ENCODE measurements at places on chromosomes 4 and X.

GRCh38 chrX:1899841-1900240 is 285.0 kb downstream of the ASMT start:
- no peak for DNase-seq

- no peak for DNase-seq
Observed at GRCh38 chr4:141417387-141417786, 196.7 kb downstream of the ZNF330 start.

DNA sequence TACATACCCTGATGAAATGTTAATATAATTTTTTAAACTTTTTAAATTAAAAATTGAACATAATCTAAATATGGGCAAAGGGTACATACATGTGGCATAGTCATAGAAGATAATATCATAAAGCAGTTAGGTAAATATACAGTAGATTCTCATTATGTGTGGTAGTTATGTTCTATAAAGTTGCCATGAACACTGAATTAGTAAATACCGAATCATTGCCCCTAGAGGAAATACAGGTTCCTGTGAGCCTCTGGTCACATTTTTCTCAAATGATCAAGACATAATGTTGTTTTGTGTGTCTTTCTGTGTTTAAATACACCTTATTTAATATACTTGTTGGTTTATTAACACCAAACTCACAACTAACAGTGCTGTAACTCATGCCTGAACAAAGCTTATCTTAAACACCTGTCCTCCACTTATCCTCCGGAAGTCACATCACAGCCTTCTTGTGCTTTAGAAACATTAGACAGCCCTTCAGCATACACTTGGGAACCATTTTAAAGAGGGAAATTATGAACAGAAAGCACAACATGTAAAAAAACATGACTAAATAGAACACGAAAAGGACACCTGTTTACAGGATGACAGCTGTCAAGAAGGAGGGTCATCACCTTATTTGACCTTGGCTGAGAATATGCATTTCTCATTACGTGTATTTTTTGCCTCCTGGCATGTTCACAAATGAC is 169.4 kb upstream of the NAP1L5 start:
- DNase-seq, result no peak

- no peak for DNase-seq
Observed at GRCh38 chr4:112509243-112510141, 6.5 kb downstream of the NEUROG2 start.

DNA sequence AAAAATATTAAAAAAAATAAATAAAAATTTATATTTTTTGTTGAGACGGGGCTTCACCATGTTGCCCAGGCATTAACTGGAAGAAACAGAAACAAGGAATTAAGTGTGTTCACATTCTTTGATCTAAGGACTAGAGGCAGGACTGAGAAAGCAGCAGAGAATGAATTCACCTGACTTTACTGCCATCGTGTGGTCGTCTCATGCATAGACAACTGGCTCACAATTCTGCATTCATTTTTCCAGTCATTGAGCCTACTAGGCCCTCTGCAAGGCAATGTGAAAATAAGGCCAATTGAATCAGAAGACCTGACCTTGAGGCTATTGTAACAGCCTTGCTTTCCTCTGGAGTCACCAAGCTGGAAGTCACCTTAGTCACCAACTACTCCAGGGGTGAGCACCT is 37.4 kb downstream of the LHFPL1 start:
- no peak for DNase-seq

DNA sequence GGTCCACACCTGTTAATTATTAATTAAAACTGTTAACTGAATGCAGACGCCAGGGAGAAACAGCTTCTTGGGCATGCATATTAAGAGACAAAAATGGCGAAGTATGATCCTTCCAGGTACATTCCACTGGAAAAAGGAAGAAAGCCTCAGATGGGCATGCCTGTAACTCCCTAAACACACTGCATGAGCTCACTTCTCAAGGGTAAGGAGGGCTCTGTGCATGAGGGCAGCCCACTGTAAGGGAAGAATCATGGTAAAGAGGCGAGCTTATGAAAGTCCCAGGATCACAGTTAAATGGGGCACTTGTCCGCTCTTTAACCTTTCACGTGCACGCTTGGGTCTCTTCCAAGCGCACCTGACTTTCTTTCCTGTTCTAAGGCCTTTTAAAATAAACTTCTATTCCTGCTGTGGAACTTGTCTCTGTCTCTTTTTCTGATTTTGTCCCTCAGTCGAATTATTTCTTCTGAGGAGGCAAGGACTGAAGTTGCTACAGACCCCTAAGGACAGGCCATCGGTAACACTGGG is 321.7 kb downstream of the PPP1R2C start:
- no peak for DNase-seq

DNA sequence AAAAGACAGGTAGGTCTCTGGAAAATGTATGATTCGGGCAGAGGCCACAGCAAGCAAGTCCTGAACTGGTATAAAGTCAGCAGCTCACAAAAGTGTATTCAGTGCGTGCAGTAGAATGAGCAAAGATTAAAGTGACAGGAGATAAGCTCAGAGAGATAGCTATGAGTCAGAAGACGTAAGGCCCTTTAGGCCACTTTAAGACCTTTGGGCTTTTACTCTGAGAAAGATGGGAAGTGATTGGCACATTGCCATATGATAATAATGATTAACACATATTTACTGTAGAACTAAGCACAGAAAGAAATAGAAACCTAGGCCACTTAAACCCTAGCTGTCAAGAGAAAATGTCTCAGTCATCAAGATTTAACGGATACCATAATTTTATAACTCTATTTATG is 51.7 kb downstream of the TBCK start:
- no peak for DNase-seq

- no peak for DNase-seq
Observed at GRCh38 chrX:37603938-37604409, 32.5 kb downstream of the LANCL3 start.

GRCh38 chr4:141995056-141995455 is 358.7 kb downstream of the IL15 start:
- no peak for DNase-seq

DNA sequence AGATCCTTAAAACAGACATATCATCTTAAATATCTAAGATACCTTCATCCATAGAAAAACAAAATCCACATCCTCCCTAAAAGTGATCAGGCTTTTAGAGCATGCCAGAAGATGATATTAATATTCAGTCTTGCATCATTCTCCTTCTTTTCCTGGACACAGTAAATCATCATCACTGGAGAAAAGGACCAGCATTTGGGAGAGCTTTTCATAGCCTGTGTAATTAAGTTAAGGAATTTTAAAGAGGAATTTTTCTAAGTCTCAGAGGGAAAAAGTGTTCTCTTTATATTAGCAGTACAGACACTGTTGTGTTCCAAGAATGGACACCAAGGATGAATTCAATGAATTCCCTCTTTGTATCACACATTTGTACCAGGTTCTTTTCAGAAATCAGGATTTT is 696 bp downstream of the SCRG1 start:
- no peak for DNase-seq

DNA sequence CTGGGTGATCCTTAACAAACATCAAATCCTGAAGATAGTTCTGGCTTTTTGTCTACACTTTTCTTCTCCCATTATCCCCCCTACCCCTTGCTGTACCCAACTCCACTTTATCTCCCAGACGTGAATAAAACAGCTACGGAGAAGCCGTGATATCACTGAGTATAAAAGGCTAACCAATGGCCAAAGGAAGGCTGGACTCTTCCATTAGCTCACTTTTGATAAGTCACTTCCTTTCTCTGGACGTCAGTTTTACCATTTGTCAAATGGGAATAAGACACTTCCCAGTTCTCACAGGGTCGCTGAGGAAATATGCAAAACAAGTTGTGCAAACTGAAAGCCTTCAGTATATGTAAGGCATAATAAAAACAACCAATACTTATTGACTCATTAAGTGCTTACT is 38.6 kb upstream of the EDA2R start:
- no peak for DNase-seq

DNA sequence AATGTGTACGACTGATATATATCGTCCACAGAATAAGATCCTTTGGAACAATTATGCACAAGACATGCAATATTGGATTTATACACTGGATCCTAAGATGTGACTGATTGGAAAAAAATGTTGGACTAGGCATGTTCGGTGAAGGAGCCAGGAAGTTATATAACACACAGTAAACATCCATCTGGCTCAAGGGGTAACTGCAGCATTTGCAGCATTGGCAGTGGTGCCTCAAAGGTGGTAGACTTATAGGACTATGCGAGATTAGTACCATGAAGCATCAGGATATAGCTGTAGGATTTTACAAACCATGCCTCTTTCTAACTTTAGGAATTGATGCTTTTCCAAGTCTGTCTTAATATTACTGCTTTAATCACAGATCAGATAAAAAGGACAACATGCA is 34.3 kb downstream of the MSX1 start:
- DNase-seq, result no peak

GRCh38 chrX:140589657-140590056 is 84.8 kb upstream of the SOX3 start:
- no peak for DNase-seq

- peak; percentile 27 for DNase-seq
Observed at GRCh38 chr4:1488831-1489638, 82.8 kb upstream of the NKX1-1 start.

DNA sequence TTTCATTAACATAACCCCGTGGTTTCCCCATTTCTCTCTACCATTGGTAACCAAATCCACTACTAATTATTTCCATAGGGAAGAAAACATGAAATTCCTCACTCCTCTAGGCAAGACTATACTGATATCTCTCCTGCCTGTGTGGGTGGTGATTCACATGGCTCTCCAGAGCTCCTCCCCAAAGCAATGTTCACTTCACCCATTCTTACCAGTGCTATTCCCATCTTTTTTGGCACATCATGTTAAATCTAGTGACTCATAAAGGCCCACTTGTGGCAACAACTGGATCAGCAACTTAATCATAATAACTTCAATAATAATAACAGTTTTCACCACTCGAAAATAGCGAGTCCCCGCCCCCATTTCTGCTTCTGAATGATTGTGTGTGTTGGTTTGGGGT is 6.1 kb upstream of the HCCS start:
- DNase-seq, result no peak

DNA sequence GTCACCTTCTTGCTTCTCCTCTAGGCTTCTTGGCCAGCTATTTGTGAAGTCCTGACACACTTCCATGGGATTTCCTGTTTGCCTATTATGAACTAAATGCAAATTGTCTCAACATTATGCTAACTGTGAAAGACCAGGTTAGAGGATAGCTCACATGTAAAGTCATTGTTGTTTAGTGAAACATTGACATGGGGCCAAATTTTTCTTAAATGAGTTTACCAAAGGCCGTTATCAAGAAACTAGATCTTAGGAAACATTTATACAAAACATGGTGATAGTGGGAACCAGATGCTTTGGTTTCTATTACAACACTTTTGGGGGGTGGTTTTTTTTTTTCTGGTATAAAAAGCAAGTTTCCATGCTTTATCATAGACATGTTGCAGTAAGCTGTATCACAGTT is 466.8 kb upstream of the FAM241A start:
- DNase-seq, result no peak

DNA sequence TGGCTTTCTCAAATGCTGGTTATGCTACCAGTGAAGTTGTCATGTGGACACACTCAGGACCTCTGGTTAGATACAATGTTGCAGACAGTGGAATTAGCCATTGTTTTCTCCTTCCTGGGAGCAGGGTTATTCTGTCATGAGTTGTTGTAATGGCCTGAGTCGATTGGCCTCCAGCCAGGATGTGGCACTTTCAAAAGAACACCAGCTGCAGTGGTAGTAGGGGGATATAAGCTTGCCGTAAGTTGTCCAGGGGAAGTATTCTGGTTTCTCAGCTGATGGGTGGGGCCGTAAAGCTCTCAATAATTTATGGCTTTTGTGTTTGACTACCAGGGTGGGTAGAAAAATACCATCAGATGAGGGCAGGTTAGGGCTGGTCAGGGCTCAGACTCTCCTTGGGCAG is 697.5 kb upstream of the GNPDA2 start:
- DNase-seq, result no peak

DNA sequence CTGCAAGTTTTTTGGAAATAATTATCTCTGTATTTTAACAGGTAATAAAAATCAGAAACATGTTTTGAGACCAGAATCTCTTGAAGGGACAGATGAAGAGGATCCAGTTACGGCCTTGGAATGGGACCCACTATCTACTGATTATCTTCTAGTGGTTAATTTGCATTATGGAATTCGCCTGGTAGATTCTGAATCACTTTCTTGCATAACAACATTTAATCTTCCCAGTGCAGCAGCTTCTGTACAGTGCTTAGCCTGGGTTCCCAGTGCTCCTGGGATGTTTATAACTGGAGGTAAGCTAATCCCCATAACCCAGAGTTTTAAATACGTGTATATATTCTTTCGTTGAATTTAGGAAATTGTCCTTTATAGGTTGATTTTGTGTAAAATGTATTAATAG is 59.4 kb downstream of the WDR17 start:
- no peak for DNase-seq

GRCh38 chrX:3443184-3443583 is 96.7 kb upstream of the MXRA5 start:
- DNase-seq, result no peak
